ENCODE measurements at places on chromosomes 1 and 21. TPM values are rescaled to one million over a fixed set of nuclear protein-coding genes. Genes with fewer than 3 reads are reported as not detected.

TRPM2 gene
- 0.99 TPM for total RNA-seq

DNA sequence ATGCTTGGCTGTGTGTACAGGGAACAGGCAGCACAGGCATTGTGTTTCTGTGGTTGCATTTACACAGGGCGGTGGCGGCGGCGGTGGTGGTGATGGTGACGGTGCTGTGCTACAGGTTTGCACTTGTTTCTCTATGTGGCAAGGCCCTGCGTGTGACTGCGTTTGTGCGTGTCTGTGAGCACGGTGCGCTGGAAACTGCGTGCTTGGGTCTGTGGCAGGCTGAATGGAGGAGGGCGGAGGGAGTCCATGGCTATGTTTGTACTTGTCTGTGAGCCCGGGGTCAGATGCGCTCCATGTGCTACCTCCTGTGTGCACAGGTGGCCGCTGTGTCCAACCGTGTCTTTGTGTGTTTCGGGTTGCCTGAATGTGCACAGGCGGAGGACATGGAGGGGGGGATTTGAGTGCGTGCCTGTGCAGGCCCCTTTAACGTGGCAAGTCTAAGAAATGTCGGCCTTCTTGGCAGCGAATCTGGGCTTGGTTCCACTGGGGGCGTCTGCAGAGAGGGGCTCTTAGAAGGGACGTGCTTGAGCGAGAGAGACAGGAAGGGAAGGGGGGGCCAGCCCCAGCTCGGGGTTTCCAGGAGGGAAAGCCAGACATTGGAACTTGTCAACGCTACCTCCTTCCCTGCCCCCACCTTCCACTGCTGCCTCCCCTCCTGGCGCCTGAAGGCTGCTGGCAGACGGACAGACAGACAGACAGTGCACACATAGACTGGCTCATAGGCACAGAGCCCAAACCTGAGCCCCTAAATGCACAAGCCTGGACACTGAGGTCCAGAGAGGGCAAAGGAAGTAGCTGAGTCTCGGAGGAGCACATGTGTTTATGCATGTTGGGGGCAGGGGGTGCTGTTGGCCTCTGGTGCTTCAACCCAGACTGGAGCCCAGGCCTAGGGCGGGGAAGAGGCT is 32.7 kb upstream of the WASF2 start:
- no peak for DNase-seq

DNA sequence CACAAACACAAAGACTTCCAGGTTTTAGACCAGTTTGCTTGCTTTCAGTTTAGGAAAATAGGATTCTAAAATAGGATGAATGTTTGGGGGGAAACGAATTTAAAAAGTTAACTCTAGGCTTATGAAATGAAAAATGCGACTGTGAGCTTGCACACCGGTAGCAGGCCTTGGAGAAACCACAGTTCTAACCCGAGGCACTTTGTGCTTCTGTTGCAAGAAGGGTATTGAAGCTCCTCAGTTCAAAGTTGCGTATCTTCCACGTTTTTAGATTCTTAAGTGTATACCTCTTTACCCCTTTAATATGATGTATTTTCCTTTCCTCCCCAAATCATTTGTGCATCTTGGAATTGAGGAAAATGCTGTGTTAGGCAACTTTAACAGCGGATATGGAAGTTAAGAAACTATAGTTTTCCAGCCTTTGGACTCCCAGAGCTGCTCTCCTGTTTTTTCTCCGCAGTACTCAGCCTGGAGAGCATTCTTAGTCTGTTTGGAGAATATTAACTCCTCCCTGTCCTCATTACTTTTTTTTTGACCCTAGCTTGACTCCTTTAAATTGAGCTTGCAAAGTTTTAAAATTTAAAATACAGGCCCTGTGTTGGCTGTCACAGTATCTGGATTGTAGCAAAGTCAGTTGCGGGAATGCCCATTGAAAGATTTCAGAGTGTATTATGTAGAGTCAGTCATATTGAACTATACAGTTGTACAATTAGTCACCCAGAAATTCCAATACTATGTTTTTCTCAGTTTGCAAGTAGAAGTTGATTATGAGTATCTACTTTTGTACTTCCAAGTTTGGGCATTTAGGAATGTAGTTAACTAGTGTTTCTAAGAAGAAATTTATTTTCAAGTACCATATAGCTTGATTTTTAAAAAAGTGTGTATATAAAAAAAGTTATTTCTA is 2.6 kb downstream of the MRPS6 start:
- DNase-seq = no peak

UBE4B gene
- 27.2 TPM for total RNA-seq

GRCh38 chr1:236520445-236521005 is 3.3 kb upstream of the LGALS8 start:
- no peak for DNase-seq
